ENCODE measurements at places on chromosomes 16 and 17. TPM values are rescaled to one million over a fixed set of nuclear protein-coding genes. Genes with fewer than 3 reads are reported as not detected.

GRCh38 chr17:53948323-53948722 lies 125.6 kb downstream of the KIF2B start:
- no peaks in the 10 kb centered on the region for H3K36me3 ChIP-seq
- H3K27ac ChIP-seq = no peak overlapping the region
- no peaks in the 10 kb centered on the region for H3K27me3 ChIP-seq

Gene GNG13
- not detected for total RNA-seq

DNA sequence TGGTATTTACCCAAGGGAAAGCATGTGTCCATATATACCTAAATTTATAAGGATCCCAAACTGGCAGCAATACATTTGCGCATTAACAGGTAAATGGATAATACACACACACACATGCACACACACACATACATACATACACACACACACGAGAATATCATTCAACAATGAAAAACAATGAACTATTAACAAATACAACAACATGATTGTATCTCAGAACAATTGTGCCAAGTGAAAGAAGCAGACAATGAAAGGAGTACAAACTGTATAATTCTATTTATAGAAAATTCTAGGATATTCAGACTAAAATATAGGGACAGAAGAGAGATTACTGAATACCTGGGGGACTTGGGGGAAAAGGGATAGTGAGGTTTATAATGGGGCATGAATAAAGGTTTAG lies 323.0 kb downstream of the KCNJ2 start:
- no peak for DNase-seq
- H3K27me3 ChIP-seq = no peaks in the 10 kb centered on the region
- no peak overlapping the region for H3K27ac ChIP-seq
- H3K36me3 ChIP-seq = no peaks in the 10 kb centered on the region
- H3K4me3 ChIP-seq = no peak overlapping the region
- H3K4me1 ChIP-seq = no peaks in the 10 kb centered on the region

DNA sequence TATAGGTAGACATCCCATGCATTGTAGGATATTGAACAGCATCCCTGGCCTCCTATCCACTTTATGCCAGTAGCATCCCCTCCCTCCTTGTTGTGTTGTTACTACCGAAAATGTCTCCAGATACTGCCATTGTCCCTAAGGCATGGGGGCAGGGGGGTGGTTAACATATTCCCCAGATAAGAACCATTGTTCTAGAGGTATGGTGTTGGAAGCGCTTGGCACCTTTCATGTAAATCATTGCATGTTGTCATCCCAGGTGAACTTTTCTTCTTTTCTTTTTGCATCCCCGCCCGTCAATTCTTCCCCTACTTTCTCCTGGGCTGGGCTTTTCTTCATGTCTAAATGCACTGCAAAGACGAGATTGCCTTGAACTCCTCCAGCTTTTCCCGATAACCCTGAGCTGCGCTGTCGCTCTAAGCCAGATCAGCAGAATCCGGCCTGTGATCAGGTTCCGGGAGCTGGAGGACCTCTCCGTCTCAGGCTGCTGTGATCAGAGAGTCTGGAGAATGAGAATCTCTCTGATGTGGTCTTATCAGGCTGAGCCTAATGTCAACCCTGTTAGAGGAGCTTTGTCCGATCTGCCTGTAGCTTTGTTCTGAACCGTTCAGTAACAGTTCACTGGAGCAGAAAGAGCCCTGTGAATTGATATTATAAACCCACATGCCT lies 76.2 kb downstream of the RBFOX1 start:
- DNase-seq = no peak
- H3K27ac ChIP-seq = no peak overlapping the region
- H3K36me3 ChIP-seq = no peaks in the 10 kb centered on the region
- no peak overlapping the region for H3K4me3 ChIP-seq

- H3K27me3 ChIP-seq = peaks cover 6% of the 10 kb centered on the region
- no peaks in the 10 kb centered on the region for H3K36me3 ChIP-seq
- no peak overlapping the region for H3K4me3 ChIP-seq
- no peaks in the 10 kb centered on the region for H3K4me1 ChIP-seq
- DNase-seq = no peak
Measured at GRCh38 chr16:66906916-66907836, 11.5 kb downstream of the CDH16 start.

Data from T-cell (primary cell).